ENCODE measurements at places on chromosomes 11 and 22.

DNA sequence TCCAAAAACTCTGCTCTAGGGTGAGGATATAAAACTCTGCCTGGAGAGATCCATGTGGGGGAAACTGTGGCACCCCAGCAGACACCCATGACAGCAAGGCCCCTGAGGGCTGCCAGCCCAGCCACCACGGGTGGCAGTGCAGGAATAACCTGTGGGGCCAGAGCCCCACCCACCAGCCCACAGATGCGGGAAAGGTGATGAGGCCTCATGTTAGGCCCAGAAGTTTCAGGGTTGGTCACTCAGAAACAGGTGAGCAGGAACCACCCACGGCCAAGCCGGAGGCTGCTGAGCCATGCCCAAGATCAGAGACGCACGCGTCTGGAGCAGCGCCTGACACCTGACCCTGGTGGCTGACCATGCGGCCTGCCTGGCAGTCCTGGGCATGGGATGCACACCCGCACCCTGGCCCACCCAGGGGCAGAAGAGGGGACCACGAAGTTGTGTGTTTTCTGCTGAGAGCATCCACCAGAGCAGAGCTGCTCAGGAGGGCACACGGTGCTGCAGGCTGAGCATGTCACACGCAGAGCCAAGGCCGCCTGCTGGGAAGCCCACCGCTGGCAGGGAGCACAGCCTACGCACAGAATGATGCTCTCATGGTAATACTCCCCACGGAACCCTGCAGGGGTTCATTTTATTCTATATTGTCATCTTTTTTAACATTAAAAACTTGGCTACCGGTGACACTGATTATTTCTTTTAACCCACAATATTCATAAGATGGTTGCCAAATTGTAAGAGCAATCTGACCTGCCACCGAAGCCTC is 41.2 kb downstream of the DUSP8 start:
- DNase-seq = no peak

GRCh38 chr11:39174965-39175364 is 2284.5 kb downstream of the LRRC4C start:
- DNase-seq = no peak

DNA sequence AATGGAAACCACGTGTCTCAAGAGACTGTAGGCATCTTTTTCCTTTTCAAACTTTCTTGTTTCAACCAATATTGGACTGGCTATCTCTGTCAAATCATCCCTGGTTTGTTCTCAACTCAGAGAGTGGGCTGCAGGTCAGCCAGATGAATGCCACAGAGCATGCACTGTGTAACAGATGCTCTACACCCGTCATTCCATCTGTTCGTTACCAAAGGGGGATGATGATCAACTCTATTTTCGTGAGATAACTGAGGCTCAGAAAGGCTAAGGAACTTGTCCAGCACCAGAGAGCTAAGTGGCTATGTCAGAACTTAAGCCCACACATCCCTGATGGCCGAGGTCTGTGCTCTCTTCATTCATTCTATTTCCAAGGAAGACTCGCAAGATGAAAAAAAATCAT is 42.1 kb downstream of the SLC1A2 start:
- no peak for DNase-seq

GRCh38 chr11:64186492-64187165 is 658 bp downstream of the STIP1 start:
- DNase-seq = no peak

GRCh38 chr11:116656011-116656410 is 116.8 kb downstream of the BUD13 start:
- DNase-seq = no peak

DNA sequence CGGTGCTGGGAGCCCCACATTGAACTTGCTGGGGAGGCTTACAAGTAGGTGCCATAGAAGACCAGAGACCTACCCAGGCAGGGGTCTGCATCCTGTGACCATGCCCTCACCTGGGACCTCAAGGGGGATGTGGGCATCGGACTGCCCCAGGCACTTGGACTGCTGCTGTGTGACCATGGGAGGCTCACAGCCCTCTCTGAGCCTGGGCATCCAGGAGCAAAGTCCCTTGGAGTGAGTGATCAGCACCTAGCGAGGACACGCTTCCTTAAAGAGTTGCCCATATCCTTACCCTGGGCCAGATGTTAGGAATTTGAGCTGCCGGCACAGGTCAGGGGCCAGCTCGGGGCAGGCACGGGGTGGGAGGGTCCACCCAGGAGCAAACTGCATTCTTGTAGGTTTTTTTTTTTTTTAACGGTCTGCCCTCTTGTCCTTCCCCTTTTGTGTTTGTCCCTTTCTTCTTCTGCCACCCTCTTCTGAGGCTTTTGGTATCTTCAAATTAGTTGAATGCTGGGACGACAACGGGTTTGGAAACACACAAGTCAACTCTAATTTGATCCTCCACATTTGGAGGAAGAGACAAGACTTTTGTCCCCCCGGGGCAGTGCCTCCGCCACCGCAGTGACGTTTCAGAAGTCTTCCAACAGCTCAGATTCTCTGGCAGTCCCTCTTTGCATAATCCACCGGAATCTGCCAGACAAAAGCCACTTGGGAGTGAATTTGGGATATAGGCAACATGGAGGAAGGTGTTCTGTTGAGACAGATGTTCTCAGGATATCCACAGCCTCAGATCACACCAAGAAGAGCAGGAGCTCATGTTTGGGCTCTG is 46.1 kb upstream of the LINC01488 start:
- no peak for DNase-seq

- DNase-seq = no peak
Measured at GRCh38 chr22:21652547-21653545, 10.7 kb downstream of the SDF2L1 start.

DNA sequence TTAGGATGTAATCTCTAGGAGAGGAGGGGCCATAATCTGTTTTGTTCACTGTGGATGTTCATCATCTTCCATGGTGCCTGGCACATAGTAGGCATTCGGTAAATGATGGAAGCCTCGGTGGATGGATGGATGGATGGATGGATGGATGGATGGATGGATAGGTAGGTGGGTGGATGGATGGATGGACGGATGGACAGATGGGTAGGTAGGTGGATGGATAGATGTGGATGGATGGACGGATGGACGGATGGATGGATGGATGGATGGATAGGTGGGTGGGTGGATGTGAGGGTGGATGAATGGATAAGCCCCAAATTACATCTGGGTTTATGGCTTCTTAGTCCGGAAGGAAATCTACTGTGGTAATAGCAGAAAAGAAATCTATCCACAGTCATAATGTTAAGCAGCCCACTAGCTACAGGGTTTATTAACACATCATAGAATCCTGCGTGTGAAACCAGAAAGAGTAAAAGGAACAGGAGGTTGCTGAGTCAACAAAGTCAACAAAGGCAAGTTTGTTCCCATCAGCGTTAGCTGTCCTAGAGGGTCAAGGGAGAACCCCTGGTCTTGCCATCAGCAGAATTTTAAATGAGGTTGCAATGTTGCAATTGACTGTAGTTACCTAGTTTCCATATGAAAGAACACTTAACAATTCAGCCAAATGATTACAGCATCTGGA is 82.8 kb downstream of the C11orf91 start:
- no peak for DNase-seq

DNA sequence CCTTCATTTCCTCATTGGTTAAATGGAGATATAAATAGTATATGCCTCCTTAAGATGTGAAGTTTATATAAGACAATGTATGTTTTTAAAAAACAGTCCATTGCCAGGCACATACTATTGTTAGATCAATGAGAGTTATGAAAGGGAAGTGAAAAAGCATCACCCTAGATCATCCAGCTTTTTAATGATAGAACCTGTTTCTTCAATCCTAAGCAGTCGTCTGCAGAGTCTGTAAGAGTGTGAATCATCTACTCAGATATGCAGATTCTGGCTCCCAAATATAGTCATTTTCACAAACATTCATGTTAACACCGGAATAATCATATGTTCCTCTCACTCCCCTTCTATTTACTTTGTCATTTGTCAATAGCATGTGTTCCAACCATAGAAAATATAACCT is 65.3 kb upstream of the SLN start:
- no peak for DNase-seq

- no peak for DNase-seq
Measured at GRCh38 chr11:106683435-106683834, 334.8 kb downstream of the GUCY1A2 start.

GRCh38 chr11:104146421-104146820 is 17.5 kb downstream of the PDGFD start:
- no peak for DNase-seq

DNA sequence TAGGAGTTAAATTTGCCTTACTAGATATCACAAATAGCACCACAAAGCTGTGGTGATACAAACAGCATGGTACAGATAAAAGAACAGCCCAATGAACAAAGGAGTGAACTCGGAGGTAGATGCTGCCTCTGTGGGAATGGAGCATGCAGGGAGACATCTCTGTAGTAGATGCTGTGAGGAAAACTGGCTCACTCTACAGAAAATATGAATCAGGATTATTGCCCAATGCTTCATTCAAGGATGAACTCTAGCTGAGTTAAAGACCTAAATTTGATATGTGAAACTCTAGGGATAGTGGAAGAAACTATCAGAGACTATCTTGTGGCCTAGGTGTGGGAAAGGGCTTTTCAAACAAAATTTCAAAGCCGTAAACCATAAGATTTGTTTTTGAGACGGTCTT is 15.3 kb upstream of the CAPN5 start:
- no peak for DNase-seq

DNA sequence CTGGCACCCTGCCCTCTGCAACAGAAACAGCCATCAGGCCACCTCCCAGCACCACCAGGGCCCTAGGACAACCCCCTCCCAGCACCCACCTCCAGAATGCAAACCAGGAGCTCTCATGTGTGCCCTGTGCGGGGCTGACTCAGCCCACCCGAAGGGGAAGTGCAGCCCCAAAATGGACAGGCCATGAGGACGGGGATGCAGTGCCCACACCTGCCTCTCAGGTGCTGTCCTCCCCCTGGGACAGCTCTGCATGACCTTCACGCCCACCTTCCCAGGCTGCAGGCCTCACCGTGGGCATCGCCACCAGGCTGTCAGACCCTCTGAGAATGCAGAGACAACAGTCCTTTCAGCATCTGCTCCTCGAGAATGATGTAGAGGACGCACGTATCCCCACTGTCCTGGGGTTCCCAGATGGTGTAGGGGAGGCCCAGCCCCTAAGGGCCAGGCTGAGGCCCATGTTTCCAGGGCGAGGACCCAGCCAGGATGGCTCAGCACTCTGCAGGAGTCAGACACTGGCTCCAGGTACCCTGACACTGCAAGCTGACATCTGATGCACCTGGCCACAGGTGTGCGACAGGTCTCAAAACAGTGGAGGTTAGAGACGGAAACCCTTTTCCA is 13.5 kb downstream of the MOB2 start:
- DNase-seq = no peak

DNA sequence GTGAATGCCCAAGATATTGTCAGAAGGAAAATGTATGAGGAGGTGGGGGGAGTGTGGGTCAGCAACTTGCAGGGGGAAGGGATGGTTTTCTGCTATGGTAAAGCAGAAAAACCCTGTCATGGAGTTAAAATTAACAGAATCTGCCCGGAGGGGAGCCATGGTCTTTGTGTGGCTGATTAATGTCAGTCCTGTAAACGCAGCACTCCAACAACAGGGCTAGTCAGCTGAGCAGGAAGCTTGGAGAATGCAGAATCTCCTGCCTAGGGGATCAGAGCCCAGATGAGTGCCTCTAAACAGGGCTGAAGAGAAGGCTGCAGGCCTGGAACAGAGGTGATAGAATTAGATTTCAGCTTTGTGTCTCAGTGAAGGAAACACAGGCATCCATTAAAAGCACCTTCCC is 140.9 kb upstream of the MTNR1B start:
- no peak for DNase-seq

DNA sequence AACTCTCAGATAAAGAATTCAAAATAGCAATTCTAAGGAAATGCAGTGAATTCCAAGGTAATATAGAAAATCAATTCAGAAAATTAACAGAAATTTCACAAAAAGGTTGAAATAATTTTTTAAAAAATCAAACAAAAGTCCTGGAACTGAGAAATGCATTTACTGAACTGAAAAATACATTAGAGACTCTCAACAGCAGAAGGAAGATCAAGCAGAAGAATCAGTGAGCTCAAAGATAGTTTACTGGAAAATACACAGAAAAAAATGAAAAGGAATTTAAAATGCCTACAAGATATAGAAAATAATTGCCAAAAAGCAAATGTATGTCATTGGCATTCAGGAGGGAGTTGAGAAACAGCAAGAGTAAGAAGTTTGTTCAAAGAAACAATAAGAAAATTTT is 107.3 kb downstream of the BUD13 start:
- no peak for DNase-seq

- DNase-seq = no peak
Measured at GRCh38 chr22:46122511-46122971, 27.8 kb upstream of the PPARA start.

DNA sequence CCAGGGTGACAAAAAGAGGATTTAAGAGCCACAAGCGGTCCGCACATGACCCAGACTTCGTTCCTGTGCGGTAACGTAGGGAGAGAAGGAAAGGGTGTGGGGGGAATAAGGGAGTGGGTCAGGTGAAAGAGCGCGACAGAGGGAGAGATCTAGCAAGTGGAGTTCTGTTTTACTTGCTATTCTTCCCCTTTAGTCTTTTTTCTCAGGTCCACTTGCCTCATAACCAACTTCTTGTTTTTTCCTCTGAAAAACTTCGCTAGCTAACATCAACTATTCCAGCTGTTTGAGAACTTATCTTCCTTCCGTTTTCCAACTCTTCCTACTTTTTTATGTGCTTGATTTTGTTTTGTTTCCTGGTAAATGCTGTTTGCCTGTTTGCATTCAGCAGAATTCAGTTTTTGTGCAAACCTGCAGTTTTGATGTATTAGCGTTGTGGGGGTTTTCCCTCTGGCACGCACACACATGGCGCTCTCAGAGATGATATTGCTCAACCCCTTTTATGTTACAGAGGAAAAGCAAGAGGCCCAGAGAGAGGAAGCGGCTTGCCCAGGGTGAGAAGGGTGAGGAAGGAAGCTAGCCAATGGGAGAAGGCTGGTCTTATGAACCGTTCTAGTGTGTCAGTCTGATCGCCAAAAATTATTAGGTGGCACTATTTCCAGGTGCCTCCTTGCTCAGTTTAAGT is 592 bp upstream of the CTSC start:
- DNase-seq = peak; percentile 78

- DNase-seq = no peak
Measured at GRCh38 chr11:116481126-116481675, 291.6 kb downstream of the BUD13 start.

GRCh38 chr11:132858223-132858622 is 674.1 kb downstream of the OPCML start:
- DNase-seq = no peak

DNA sequence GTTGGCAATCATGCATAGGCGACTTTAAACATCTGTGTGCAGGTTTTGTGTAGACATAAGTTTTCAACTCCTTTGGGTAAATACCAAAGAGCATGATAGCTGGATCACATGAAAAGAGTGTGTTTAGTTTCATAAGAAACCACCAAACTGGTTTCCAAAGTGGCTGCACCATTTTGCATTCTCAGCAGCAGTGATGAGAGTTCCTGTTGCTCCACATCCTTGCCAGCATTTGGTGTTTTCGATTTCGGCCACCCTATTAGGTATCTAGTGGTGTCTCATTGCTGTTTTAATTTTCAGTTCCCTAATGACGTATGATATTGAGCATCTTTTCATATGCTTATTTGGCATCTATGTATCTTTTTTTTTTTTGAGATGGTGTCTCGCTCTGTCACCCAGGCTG is 62.8 kb upstream of the CCND1 start:
- no peak for DNase-seq

All from NCI-H226 (cell line).